ENCODE measurements at places on chromosomes 3 and 15. TPM values are rescaled to one million over a fixed set of nuclear protein-coding genes. Genes with fewer than 3 reads are reported as not detected.

DNA sequence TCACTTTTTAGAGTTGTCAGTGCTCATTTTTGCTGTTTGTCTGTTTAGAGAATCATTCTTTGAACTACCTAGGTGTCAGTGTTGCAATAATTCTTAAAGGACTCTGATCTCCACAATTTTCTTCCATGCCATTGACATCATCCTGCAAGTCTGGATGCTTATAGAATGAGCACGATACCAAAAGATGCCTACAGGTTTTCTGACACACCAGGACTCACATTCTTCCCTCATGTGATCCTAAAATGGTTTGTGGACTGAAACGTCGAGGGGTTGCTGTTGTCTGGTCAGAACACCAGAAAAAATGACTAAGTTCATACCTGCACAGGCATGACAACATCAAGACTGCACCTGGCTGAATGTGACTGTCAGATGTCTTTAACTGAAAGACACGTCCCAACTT lies 95.9 kb downstream of the SEMA5B start:
- no peaks in the 10 kb centered on the region for H3K27me3 ChIP-seq
- no peak overlapping the region for H3K27ac ChIP-seq
- no peaks in the 10 kb centered on the region for H3K36me3 ChIP-seq
- H3K4me1 ChIP-seq = no peaks in the 10 kb centered on the region

DNA sequence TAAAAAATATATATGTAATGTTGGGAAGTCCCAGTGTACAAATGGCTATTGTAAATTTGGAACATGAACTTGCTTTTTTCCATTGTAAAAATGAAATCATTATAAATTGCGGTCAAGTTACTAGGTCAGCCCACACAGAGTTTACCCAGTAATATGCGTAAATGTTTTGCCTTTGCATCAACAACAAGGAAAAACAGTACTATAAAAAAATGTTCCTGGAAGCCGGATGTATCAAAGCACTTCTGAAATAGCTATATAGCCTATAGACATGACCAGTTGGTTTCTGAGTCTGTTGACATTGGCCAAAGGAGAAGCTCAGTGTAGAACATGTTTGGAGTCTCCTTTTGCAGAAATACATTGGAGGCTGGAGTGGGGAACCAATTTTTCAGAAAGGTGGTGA lies 23.2 kb downstream of the CTNNB1 start:
- no peaks in the 10 kb centered on the region for H3K27me3 ChIP-seq
- DNase-seq = no peak
- peaks cover 41% of the 10 kb centered on the region for H3K36me3 ChIP-seq

Gene DOCK3
- 0.50 TPM for total RNA-seq

- H3K4me1 ChIP-seq = peaks cover 66% of the 10 kb centered on the region
- peak overlapping the region; percentile 61 for H3K27ac ChIP-seq
- no peak for DNase-seq
- no peaks in the 10 kb centered on the region for H3K36me3 ChIP-seq
Measured at GRCh38 chr3:125117631-125118191, 61.9 kb upstream of the HEG1 start.

GRCh38 chr3:55701997-55702396 lies 214.9 kb upstream of the WNT5A start:
- no peaks in the 10 kb centered on the region for H3K27me3 ChIP-seq
- H3K36me3 ChIP-seq = no peaks in the 10 kb centered on the region
- no peaks in the 10 kb centered on the region for H3K4me1 ChIP-seq
- no peak overlapping the region for H3K27ac ChIP-seq
- DNase-seq = no peak

DNA sequence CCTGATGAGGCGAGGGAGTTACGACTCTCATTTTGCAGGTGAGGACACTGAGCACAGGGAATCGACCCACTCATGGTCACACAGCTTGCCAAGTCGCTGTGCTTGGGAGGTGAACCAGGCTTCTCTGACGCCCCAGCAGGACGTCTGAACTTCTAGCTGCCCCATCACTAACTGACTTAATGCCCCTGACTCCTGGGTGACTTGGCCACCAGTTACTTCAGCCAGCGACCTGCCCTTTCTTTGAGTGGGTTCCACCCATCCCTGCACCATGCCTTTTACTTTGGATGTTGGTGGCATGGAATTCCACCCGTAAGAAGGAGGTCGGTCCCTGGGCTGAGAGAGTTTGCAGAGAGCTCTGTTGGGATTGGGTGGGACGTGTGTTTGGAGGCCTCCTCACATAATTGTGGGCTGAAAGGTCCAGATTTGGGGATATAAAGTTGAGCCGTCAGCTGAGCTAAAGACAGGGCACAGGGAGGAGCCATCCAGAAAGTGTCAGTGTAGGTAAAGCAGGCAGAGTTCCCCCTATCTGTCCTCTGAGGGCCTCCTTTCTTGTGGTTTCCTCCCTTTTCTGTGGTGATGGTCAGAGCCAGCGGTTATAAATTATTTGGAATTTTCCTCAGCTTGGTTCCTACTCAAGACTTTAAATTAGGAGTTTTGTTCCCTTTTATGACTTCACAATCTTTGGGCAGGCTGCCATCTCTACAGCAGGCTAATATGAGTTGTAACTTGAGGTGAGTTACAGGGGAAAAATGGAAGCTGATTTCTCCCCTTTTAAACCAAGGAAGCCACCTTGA lies 55.0 kb downstream of the FLNB start:
- DNase-seq = no peak
- no peaks in the 10 kb centered on the region for H3K27me3 ChIP-seq
- H3K36me3 ChIP-seq = no peaks in the 10 kb centered on the region
- no peak overlapping the region for H3K4me3 ChIP-seq
- H3K4me1 ChIP-seq = peaks cover 10% of the 10 kb centered on the region
- H3K27ac ChIP-seq = no peak overlapping the region

DNA sequence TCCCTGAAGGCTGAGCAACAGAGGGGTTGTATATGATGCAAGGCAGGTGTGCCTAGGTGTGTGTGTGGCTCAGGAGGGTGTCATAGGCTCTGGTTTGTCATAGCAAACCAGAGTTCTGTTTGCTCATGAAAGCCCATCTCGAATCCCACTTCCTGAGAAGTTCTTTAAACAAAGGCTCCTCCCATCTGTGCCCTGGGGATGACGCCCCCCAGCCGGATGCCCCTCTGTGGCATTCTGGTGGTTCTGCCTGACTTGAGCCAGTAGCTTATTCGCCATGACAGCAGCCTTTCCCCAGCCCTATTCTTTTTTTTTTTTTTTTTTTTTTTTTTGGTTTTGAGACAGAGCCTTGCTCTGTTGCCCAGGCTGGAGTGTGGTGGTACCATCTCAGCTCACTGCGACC lies 45.4 kb downstream of the PDIA5 start:
- DNase-seq = peak; percentile 41
- H3K36me3 ChIP-seq = no peaks in the 10 kb centered on the region
- H3K4me3 ChIP-seq = no peak overlapping the region
- H3K27me3 ChIP-seq = no peaks in the 10 kb centered on the region
- peaks cover 3% of the 10 kb centered on the region for H3K4me1 ChIP-seq

GRCh38 chr3:100754563-100755334 lies 45.5 kb downstream of the TFG start:
- no peak overlapping the region for H3K4me3 ChIP-seq
- H3K36me3 ChIP-seq = peaks cover 15% of the 10 kb centered on the region
- DNase-seq = no peak
- H3K4me1 ChIP-seq = no peaks in the 10 kb centered on the region

DNA sequence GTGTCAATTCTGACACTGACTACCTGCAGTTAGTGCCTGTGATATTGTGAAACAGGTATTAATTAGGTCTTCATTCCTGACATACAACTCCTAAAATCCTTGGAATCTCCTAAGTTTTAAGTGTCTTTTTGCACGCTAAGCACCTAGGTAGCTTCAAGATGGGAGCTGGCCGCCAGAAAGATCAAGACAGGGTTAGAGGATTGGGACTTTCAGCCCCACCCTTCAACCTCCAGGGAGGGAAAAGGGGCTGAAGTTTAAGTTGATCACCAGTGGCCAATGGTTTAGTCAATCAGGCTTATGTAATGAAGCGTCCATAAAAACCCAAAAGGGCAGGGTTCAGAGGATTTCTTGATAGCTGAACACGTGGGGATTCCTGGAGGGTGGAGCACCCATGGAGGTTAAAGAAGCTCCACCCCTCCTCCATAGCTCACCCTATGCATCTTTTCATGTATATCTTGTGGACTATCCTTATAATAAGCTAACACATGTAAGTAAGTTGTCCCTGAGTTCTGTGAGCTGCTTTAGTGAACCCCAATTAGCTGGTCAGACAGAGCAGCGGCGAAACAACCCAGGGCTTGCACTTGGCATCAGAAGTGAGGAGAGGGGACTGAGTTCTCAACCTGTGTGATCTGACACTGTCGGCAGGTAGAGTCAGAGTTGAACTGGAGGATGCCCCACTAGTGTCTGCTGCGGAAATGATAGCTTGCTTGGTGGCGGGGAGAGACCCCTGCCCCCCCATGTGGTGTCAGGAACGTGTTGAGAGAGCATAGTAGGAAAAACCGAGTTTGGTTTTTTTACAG lies 12.8 kb upstream of the SRP14 start:
- no peaks in the 10 kb centered on the region for H3K36me3 ChIP-seq
- no peak overlapping the region for H3K27ac ChIP-seq

DNA sequence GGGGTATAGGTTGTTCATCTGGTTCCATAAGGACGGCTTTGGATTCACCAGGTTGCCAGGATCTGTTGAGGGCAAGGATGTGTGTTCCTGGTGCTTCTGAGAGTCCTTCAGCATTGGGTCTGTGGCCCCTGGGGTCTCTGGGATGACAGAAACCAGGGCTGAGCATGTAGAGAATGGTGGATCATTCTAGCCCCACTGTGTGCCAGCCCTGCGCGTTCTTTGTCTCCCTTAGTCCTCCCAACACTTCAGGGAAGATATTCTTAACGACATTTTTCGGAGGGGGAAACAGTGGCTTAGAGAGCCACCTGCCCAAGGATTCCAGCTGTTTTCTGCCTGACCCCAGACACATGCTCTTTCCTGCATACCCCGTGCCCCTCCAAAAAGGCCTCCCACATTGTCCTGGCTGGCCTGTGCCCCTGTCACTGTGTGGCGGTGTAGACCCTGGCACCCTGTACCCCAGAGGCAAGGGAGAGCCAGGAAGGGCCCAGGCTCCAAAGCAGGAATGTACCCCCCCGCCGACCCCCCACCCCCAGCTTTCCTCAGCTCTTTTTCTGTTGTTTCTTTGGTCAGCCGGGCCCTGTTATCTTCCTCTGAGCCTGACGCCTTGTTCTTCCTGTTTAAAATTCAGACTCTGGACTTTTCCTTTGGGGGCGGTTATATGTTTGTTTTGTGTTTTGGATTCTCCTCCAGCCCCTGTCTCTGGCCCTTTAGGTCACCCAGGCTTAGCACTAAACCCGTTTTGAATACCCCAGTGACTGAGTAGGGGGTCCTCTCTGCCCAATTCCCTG lies 57.8 kb upstream of the SMAD6 start:
- H3K4me3 ChIP-seq = no peak overlapping the region
- H3K36me3 ChIP-seq = no peaks in the 10 kb centered on the region
- DNase-seq = peak; percentile 51

GRCh38 chr3:138987181-138987580 lies 18.9 kb downstream of the PRR23A start:
- H3K36me3 ChIP-seq = no peaks in the 10 kb centered on the region
- no peak overlapping the region for H3K4me3 ChIP-seq
- H3K4me1 ChIP-seq = no peaks in the 10 kb centered on the region

Gene SLC22A14
- total RNA-seq = 0.60 TPM

GRCh38 chr15:90221246-90221900 lies 12.4 kb downstream of the CIB1 start:
- peaks cover 55% of the 10 kb centered on the region for H3K4me1 ChIP-seq
- H3K27ac ChIP-seq = peak overlapping the region; percentile 48
- peaks cover 46% of the 10 kb centered on the region for H3K36me3 ChIP-seq
- H3K27me3 ChIP-seq = no peaks in the 10 kb centered on the region
- no peak overlapping the region for H3K4me3 ChIP-seq
- DNase-seq = no peak

DNA sequence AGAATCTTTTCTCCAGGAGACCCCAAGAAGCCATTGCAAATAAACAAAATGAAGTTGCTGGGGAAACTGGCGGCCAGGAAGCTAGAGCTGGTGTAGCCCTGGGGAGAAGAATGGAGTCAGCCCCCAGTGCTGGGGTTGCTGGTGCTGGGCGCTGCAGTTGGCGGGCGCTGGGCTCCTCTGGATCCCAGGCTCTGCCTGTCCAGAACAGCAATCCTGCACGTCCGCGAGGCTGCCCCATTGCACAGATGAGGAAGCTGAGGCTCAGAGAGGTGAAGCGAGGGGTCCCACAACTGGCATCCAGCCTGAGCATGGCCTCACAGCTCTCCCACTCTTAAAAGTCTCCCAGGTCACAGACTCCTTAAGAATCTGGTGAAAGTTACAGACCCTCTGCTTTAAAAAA lies 161.1 kb downstream of the OR4M2 start:
- H3K27ac ChIP-seq = no peak overlapping the region
- H3K4me3 ChIP-seq = no peak overlapping the region
- no peaks in the 10 kb centered on the region for H3K4me1 ChIP-seq
- no peak for DNase-seq
- no peaks in the 10 kb centered on the region for H3K27me3 ChIP-seq

GRCh38 chr3:126313580-126314304 lies 43.5 kb downstream of the KLF15 start:
- DNase-seq = peak; percentile 42
- no peak overlapping the region for H3K27ac ChIP-seq
- H3K36me3 ChIP-seq = no peaks in the 10 kb centered on the region
- no peak overlapping the region for H3K4me3 ChIP-seq
- no peaks in the 10 kb centered on the region for H3K4me1 ChIP-seq
- no peaks in the 10 kb centered on the region for H3K27me3 ChIP-seq

- peaks cover 16% of the 10 kb centered on the region for H3K4me1 ChIP-seq
- H3K27ac ChIP-seq = peak overlapping the region; percentile 83
- H3K36me3 ChIP-seq = no peaks in the 10 kb centered on the region
- no peaks in the 10 kb centered on the region for H3K27me3 ChIP-seq
Measured at GRCh38 chr15:91921188-91921842, 67.8 kb downstream of the SLCO3A1 start.

GRCh38 chr3:192687488-192688152 lies 39.7 kb downstream of the FGF12 start:
- no peak overlapping the region for H3K4me3 ChIP-seq
- H3K4me1 ChIP-seq = no peaks in the 10 kb centered on the region
- no peak overlapping the region for H3K27ac ChIP-seq

GRCh38 chr15:60744826-60745460 lies 266.0 kb upstream of the ICE2 start:
- H3K4me3 ChIP-seq = no peak overlapping the region
- H3K4me1 ChIP-seq = no peaks in the 10 kb centered on the region
- DNase-seq = no peak

DNA sequence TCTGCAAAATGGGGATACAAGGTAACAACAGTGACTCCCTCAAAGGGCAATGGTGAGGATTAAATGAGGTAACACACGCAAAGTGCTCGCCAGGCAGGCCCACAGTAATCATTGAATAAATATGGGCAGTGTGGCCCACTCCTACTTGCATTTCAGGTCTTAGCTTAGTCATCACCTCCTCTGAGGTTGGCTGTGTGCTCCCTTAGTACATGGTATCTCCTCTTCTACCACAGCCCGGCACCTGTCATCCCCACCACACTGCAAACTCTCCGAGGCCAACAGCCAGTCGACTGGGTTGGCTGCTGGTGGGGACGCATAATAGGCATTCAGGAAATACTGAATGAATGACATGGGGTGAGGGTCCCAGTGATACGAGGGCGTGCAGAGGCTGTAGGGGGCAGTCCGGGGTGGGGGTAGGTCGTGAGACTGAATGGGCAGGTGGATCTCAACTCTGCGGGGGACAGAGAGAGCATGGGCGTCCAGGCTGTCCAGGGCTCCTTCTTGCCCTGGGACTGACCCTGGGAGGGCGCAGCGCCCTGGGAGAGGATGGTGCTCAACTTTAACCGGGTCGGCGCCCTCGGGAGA lies 375 bp upstream of the MYZAP start:
- H3K27me3 ChIP-seq = peaks cover 23% of the 10 kb centered on the region
- no peak for DNase-seq
- H3K4me1 ChIP-seq = peaks cover 43% of the 10 kb centered on the region
- H3K27ac ChIP-seq = no peak overlapping the region

Gene ZNF592
- 33.0 TPM for total RNA-seq

GRCh38 chr15:62474771-62475124 lies 309.7 kb upstream of the C2CD4B start:
- no peaks in the 10 kb centered on the region for H3K36me3 ChIP-seq
- no peak for DNase-seq
- no peaks in the 10 kb centered on the region for H3K4me1 ChIP-seq
- no peak overlapping the region for H3K27ac ChIP-seq
- no peak overlapping the region for H3K4me3 ChIP-seq
